Activated gamma-delta T cell treated with anti-CD3 and anti-CD28 coated beads, Interleukin-2, amount 50 U/mL, for 16 hours (primary cell): ENCODE measurements at places on chromosomes 4 and X.

DNA sequence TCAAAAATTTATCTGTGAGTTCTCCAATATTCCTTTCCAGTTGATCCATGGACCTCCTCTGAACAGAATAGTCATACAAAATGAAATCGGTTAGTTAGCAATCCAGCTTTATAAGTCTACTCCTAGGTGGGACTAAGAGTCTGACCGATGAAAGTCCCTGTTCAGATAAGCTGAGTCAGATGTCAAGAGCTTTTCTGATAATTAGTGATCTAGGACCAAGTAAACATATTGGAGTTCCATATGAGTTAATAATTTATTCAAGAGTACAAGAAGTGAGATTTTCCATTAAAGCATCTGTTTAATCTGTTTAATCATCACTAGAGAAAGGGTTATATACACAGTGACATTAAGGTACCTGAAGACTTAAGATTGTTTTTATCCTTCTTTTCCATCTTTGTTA is 74.7 kb downstream of the UGT8 start:
- DNase-seq: no peak

DNA sequence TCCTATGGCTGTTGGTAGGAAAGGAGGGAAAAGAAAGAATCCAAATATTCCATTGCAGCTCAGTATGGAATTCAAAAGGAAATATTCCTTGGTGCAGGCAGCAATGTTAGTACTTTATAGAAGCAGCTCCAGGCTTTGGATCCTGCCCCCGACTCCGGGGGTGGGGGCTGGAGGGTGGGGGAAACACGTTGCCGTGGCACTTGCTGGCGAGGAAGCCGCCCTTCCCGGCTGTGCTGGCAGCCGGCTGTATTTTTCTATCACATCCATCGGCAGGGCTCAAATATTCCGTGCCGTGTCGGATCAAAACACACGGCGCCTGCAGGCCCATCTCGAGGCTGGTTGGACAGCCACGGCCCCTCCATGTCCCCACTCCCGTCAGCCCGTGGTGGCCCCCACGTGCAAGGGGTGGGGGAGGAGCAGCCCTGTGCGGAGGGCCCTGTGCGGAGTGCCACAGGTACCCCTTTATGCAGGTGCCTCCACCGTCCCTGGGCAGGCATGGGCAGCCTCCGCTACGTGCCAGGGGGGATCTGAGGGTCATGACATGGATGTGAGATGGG is 5.8 kb downstream of the ADRA2C start:
- DNase-seq: no peak

DNA sequence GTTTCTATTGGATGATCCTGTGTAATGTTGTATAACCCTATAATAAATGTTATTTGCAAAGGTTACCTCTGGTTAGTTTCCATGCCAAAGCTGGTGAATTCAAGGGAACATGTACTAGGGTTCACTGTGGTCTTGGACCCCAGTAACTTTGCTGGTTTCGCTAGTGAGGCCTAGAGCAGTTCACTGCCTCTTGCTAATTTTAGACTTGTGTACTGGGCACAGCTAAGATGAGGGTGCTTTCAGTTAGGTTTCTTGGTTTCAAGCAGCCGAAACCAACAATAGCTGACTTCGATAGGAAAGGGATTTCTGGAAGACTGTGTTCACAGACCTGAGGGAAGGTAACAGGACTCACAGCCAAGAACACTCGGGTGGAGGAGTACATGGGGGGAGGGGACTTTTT is 215.5 kb upstream of the BCOR start:
- no peak for DNase-seq

GRCh38 chrX:48487362-48487798 is 11.4 kb downstream of the FTSJ1 start:
- DNase-seq: no peak

- no peak for DNase-seq
These were observed 14.9 kb downstream of the RNF212 start for GRCh38 chr4:1098311-1098925.

DNA sequence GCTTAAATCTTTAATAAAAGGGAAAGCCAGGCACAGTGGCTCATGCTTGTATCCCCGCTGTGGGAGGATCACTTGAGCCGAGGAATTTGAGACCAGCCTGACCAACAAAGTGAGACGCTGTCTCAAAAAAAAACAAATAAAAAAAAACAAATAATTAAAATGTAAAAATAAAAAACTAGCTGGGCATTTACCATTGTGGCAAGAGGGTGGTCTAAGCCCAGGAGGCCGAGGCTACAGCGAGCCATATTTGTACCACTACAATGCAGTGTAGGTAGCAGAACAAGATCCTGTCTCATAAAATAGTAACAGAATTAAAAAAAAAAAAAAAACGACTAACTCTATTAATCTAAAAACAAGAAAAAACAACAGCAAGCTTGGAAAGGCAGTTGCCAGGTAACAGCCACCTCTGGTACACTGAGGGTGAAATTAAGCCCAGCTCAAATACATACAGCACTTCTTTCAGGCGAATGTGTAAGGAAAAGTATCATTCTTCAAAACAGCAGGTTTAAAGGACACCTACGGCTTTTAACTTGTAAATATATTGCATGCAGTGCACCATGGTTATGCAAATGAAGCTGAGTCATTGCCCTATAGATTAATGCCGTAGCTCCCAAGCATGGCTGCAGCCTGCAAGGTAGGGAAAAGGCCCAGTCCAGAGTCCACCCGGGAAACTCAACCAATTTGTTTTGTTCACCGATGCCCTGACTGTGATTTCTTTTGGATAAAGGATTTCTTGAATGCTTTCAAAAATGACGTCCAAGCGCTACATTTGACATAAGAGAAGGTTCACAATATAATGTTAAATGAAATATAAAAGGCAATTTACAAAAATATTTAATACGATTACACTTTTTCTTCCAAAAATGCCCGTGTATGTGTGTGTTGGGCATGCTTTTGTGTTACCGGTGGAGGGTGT is 14.5 kb upstream of the TXLNG start:
- no peak for DNase-seq

GRCh38 chrX:116246261-116246660 is 75.7 kb downstream of the AGTR2 start:
- no peak for DNase-seq

- no peak for DNase-seq
These were observed 73.9 kb downstream of the VCX3A start for GRCh38 chrX:6460893-6461490.

- DNase-seq: no peak
These were observed 112.8 kb downstream of the MSL3 start for GRCh38 chrX:11870789-11871188.

DNA sequence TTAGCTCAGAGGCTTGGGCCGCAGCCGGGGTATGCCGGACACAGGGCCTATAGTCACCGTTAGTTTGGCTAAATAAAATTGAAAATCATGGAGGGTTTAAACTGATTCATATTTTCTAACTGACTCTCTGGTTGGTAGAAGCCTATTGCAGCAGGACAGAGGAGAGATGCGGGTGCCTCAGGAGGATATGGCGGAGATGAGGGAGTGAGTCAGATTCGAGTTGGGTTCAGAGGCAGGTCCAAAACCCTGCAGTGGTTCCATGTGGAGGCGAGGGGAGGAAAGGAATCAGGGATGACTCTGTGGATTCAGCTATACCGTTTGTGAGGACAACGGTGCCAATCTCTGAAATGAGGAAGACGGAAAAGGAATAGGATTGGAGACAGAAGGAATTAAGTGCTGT is 176.6 kb downstream of the PALLD start:
- no peak for DNase-seq

DNA sequence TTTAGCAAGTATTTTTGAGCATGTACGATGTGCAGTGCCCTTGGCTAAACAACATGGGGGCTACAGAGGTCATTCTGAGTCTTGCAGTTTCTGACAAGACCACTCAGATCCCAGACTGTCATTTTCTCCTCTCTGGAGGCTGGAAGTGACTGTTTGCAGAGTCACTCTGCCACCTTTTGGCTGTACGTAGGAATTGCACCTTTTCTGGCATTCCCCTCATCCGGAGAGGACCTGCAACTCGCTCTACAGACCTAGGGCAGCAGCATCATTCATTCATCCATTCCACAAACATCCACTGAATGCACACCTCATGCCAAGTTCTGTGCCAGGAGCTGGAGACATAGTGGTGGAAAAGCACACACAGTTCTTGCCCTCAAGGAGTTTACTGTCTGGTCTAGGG is 160.4 kb upstream of the GPR101 start:
- DNase-seq: no peak

- DNase-seq: no peak
These were observed 79.8 kb downstream of the MID1IP1 start for GRCh38 chrX:38881066-38881465.

DNA sequence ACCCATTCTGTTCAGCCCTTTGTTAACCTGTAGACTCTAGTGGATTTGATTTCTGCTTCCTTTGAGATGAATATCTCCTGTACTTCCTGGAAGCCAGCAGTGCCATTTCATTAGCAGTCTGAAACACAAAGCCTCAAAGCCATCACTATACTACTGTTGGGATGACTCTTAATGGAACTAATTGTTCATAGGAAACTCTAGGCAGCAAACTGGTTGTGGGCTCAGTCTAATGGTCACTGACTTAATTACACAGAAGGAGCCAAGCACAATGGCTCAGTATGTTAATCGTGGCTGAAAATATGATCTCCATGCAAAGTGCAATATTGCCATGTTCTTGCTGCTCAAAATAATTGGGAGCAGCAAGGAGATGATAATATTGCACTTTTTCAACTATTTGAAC is 262.3 kb downstream of the ARHGAP24 start:
- DNase-seq: no peak

- no peak for DNase-seq
These were observed 36.4 kb upstream of the OGT start for GRCh38 chrX:71496476-71496875.

DNA sequence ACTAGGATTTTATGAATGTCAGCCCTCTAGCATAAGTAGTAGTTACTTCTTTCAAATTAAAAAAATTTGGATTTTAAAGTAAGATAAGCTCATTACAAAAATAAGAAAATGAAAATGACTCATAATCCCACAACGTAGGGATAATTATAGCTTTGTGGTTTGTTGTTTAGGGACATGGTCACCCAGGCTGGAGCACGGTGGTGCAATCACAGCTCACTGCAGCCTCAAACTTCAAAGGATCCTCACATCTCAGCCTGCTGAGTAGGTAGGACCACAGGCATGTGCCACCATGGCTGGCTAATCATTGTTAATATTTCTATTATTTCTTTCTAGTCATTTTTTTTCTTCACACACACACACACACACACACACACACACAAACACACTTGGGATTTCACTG is 57.6 kb downstream of the PLAC1 start:
- DNase-seq: no peak

DNA sequence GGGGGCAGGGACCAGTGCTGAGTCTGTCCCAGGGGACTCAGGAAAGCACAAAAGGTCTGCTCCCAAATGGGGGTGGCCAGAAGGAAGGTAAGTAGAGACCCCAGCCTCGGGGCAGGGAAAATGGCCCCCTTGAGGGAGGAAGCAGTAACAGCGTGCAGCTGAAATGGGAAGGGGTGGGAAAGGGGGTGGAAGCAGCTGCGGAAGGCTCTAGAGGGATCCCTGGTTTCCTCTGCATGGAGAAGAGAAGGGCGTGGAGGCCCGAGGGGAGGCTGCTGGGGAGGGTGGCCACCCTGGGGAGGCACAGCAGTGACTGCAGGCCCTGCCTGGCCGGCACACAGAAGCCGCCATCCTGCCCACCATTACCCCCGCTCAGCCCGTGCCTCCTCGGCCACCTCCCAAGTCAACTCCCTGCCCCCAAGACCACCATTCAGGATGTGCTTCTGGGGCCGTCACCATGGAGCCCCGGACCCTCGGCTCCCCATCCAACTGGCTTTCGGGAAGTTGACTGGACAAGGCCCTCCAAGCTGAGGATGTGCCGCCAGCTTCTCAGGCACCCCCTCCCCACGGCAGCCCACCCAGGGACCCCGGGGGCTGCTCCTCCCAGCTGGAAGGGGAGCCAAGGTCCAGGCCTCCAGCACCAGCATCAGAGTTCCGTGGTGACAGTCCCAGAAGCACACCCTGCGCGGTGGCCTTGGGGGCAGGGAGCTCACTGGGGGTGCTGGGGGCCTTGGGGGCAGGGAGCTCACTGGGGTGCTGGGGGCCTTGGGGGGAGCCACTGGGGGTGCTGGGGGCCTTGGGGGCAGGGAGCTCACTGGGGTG is 23.6 kb downstream of the CFAP99 start:
- DNase-seq: no peak

- DNase-seq: no peak
These were observed 10.6 kb upstream of the CCNG2 start for GRCh38 chr4:77146186-77147078.

DNA sequence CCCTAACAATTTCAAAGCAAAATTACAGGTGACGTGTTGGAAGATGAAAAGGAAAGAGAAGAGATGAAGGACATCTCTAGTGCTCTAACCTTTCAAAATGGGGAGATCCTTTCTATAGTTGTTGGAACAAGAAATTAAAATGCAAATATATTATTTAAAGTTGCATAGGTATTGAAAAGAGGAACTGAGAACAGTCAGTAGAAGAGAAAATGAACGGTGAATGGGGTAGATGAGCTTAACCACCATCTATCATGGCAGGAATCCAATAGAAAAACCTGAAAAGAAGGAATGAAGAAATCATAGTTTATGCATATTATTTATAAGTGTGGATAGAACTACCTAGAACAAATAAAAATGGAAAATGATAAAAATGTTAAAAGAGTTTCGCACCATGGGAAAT is 42.0 kb downstream of the ANXA5 start:
- DNase-seq: no peak

DNA sequence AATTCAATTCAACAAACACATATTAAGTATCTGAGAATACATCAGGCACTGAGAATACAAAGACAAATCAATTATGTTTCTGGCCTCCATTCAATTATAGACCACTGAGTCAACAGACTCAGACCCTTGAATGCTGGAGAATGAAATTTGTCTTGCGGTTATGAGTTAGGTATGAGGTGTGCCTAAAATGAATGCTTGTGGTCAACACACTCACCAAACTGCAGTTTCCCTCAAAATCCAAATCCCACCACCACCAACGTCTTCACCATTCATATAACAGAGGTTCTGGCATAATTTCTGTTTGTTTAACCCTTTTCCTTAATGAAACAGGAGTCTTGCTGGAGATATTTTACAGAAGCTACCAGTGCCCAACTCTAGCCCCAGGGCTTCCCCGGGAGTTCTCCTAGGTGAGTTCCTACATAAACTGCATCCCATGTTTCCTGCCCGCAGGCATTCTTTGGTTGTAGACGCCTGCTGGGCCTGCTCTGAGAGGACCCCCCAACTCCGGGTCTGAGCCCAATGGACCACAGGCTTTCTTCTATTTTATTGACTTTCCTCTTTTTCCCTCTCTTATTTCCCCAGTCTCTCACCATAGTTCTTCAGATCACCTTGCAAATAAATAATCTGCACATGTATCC is 119.2 kb downstream of the DDX53 start:
- DNase-seq: no peak

- no peak for DNase-seq
These were observed 581 bp downstream of the DNAJB14 start for GRCh38 chr4:99945718-99946355.
